ENCODE measurements at places on chromosomes 4 and X.

DNA sequence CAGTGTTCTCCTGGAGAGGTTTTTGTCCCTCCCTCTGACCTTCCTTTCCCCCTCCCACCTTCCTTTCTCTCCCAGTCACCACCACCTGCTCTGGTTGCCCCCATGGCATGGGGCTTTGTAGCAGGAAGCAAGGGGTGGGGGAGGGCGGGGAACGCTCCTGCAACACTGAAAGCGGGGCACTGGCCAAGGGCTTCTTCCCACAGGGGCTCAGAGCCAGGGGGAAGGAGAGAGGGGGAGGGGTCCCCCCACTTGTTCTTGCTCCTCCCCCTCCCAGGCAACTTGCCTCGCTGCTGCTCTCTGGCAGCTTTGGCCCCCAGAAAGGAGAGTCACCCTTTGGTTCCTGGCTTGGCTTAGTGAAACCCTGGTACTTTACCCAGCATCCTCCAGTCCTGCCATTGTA is 48.4 kb downstream of the BCORL1 start:
- DNase-seq: no peak

DNA sequence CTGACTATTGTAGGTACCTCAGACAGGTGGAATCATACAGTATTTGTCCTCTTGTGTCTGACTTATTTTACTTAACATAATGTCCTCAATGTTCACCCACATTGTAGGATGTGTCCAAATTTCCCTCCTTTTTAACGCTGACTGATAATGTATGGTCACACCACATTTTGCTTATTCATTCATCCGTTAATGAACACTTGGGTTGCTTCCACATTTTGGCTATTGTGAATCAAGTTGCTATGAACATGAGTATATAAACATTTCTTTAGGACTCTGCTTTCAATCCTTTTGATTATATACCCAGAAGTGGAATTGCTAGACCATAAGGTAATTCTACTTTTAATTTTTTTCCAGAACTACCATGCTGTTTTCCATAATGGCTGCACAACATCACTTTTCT is 87.0 kb upstream of the NDP start:
- no peak for DNase-seq

DNA sequence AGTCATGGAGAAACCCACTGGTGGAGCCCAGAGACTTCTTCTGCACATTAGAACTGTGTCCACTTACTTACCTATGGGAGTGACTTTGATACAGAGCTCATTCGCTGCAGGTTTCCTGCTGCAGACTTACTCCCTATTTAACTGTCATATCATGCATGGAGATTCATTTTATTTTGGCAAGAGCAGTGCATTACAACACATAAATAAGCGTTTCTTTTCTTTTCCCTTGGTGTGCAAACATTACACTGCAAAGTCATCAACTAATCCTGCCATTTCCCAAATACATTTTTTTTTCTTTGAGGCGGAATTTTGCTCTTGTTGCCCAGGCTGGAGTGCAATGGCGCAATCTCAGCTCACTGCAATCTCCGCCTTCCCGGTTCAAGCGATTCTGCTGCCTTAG is 230.9 kb upstream of the SFRP2 start:
- DNase-seq: no peak

DNA sequence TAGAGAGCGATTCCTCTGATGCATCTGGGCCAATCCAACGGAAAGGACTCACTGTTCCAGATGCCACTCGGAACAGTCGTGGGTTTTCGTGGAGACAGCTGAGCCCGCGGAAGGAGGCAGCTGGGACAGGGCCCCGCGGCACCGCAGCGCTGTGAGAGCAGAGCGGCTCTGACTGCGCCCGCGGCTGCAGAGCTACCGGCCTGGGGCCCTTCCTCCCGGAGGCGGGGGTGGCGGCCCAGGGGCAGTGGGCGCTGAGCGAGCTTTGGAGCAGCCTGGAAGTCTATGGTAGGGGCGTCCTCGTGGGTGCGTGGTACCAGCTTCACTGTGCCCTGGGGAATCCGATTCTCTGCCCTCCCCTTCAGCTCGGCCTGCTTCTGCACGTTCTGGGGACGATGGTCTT is 24.9 kb downstream of the CLDN34 start:
- DNase-seq: no peak

DNA sequence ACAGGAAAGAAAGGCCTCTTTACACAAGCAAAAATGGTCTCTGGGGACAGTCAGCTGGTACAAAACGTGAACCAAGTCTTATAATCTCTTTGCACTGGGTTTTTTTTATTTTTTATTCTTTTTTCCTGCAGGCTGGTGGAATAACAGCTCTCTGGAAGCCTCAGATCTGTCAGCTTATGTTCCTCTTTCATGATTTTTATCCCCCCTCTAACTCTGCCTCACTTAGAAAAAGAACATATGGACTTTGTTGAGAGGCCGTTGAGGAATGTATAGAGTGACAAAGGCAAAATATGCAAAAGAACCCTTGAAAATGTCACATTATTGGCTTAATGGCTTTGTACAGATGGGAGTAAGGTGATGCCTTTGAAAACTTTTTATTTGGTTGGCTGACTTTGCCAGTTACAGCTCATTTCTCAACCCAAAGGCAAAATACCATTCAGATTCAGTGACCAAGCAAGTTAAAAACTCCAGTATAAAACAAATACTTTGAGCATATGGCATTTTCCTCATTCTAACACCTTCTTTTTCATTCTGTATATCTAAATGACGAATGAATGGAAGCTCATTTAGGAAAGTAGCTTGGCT is 111.1 kb downstream of the RNF150 start:
- no peak for DNase-seq

DNA sequence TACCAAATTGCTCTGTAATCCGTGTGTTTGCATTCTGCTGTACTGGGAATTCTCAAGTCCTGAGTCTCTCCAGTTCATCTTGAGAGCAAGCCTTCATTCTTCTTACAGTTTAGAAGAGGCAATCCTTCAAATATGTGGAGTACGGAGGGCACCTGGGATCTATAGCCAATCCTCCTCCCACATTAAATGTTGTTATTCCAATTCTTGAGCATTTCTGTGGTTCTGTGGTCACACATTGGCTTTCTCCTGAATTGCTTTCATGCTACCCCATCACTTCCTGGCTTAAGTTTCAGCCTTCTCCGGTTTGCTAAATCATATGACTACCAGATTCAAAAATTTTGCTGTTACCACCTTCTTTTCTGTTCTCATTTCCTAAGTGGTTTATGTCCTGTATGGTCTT is 611.1 kb downstream of the PCDH19 start:
- DNase-seq: no peak

DNA sequence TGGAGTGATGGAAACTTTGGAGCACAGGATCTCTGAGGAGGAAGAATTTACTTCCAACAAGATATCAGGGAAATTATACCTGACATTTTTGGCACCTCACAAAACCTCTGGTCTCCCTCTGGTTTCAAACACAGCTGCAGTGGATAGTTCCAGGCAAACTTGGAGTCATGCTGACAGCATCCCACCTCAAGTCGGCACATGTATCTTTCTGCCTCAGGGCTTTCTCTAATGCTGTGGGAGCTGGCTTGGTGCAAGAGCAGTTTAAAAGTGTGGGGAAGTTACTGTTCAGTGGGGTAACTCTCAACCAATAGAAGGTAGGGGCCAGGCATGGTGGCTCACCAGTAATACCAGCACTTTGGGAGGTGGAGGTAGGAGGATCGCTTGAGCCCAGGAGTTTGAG is 207.1 kb upstream of the NHS start:
- no peak for DNase-seq

- DNase-seq: no peak
These were observed 1092.6 kb upstream of the PCDH10 start for GRCh38 chr4:132056496-132056895.

DNA sequence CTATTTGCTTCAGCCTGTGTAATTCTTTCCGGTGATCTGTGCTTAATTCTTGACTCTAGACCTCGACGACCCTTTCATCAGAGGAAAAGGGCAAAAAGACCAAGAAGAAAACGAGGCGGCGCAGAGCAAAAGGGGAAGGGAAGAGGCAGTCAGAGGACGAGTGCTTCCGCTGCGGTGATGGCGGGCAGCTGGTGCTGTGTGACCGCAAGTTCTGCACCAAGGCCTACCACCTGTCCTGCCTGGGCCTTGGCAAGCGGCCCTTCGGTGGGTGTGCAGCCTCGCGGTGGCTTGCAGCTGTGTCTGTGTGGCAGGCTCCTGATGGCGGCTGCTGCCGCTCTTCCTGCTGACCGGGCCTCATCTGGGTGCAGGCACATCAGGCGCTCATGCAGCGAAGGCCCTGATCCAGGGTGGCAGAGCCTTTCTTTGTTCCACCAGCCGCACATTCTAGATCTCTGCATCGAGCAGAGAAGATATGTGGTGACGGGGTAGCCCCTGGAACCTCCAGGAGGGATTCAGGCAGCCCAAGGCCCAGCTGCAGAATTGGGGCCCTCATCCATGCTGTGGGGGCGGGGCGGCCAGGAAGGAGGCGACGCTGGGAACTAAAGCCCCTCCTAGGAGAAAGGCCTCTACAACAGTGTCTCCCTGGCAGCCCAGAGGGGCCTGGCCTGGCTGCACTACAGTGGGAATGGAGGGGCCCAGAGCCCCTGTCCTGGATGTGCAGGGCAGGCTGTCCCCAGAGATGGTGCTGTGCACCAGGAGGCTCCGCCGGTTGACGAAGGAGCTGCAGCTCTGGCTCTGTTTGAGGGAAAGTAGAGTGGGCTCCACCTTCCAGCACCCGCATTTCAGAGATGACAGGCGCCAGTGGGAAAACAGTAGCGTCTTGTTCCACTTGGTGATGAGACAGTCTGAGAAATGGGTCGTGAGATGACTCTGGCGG is 32.1 kb downstream of the NELFA start:
- no peak for DNase-seq

- peak; percentile 33 for DNase-seq
These were observed 9.3 kb upstream of the SAT1 start for GRCh38 chrX:23773601-23774175.

GRCh38 chr4:178316211-178316610 is 874.0 kb upstream of the AGA start:
- DNase-seq: no peak

DNA sequence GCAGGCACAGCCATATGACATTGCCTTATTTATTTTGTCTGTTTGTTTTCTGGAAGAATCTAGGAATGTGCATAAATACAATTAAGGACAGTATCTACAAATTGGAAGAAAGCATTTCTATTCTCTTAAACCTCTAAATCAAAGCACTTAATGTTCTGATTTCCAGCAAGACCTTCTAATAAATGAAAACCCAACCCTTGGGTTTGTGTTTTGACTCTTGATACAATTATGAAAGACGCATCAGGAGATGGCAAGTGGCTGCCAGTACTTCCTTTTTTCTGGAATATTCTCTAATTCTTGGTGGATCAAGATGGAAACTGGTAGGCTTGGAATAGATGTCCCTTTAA is 437 bp upstream of the CPE start:
- no peak for DNase-seq

GRCh38 chr4:120924931-120925330 is 2.4 kb upstream of the PRDM5 start:
- DNase-seq: no peak

DNA sequence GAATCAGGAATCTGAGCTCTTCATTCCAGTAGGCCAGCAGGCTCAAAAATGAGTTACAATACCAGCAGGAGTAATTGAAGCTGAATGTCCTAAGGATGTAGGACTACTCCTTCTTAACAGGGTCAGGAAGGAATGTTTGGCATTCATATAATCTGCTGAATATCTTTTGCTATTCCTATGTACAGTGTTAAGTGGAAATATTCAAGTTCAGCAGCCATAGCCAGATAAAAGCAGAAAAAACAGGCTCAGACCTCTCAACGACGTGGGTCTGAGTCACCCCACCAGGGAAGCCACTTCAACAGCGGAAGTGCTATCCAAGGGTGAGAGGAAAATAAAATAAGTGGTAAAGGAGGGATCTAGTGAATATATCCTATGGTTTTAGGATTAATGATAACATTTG is 577.0 kb downstream of the SPOCK3 start:
- DNase-seq: no peak

GRCh38 chr4:112082954-112083586 is 62.2 kb upstream of the FAM241A start:
- no peak for DNase-seq

DNA sequence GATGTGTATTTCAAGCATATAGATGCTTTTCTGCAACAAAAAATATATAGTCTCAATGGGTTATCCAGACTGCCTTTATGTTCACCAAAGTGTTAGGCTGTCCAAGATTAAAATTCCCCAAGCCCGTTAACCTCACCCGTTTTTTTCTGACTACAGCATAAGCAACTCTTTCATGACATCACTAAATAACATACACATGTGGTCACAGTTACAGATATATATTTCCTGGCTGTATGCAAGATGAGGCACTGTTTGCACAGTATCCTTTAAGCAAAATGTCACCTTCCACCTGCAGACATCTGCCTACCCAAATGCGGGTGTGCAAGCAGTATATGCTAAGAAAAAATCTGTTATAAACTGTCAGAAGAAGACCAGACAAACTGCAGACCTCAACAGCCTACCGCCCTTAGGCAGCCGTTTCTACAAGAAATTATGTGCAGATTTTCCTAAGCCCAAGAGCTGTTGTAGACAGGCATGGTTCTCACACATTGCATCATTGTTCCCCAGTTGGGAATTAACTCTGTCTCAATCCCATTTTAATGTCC is 183.1 kb upstream of the MXRA5 start:
- DNase-seq: no peak

DNA sequence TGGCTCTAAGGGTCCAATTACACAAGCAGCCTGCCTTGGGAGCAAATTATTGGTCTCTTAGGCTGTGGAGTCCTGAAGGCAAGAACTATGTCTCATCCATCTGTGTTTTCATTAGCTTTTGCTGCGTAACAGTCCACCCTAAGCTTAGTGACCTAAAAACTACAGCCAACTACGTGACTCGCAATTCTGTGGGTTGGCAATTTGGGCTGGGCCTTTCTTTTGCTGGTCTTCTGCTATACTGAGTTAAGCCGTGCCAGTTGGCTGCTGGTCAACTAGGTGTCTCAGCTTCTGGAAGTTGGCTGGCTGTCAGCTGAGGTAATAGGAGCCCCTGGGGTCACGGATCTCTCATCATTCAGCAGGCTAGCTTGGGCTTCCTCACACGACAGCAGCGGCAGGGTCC is 205.6 kb upstream of the S100G start:
- no peak for DNase-seq

GRCh38 chrX:23964191-23964590 is 56.4 kb downstream of the CXorf58 start:
- no peak for DNase-seq

DNA sequence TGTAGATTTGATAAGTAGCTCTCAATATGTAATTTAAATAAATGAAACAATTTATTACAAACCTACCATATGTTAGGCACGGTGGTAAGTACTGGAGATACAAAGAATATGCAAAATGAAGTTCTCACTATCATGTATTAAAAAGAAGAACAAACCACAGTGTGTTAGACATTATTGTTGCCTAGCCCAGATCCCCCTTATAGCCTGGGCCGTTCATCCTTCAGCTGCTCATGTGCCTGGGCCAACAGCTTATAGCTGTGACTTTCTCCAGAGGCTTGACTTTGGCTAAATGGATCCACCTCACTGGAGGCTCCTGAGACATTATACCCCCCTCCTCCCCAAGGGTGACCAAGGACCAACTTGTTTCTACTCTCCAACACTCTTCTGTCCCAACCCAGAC is 29.8 kb upstream of the CCNG2 start:
- no peak for DNase-seq

GRCh38 chr4:1043651-1044468 is 32.4 kb downstream of the FGFRL1 start:
- no peak for DNase-seq

All from activated naive CD4-positive, alpha-beta T cell treated with anti-CD3 and anti-CD28 coated beads, Interleukin-2, amount 50 U/mL, for 16 hours (primary cell).